ENCODE measurements at places on chromosomes 6 and 20.

GRCh38 chr20:11324990-11325389 lies 592.7 kb upstream of the BTBD3 start:
- DNase-seq = no peak

- DNase-seq = no peak
Measured at GRCh38 chr6:107743311-107743710, 80.8 kb downstream of the SCML4 start.

DNA sequence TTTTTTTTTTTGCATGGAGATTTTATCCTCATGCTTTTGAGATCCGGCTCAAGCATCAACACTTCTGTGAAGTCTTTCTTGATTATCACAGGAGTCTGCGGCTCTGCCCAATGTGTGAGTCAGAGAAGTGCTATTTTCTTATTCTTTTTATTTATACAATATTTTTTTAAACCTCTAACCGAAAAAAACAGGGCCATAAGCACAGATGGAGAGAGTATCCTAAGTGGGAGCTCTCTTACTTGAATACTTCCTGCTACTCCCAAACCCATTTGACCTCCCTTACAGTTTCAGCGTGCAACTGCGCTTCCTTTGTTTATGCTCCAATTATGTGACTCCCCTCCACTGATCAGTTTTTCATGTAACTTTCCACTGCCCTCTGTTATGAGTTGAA lies 8.7 kb upstream of the ATXN1 start:
- DNase-seq = no peak

DNA sequence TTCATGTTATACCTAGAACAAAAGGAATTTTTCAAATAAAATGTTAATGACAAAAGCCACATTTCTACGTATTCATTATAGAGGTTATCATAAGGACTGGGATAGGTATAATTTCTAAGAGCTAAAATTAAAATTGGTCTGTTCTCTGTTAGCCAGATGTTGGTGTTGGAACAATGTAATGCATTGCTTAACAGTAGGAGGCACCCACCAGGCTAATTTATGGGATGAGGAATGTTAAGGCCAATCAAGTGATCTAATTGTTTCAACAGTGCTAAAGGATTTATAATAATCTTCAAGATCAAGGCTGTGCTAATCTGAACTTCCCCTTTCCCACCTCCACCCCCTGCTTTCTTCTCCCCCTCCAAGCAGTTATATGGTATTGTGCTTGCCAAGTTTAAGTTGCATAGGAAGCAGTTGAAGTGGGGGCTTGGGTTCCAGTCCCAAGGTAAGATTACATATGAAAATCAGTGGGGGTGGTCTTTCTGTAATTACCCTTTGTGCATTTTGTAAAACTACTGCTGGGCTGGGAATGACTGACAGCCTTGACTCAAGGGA lies 89.2 kb upstream of the BACH2 start:
- DNase-seq = no peak

DNA sequence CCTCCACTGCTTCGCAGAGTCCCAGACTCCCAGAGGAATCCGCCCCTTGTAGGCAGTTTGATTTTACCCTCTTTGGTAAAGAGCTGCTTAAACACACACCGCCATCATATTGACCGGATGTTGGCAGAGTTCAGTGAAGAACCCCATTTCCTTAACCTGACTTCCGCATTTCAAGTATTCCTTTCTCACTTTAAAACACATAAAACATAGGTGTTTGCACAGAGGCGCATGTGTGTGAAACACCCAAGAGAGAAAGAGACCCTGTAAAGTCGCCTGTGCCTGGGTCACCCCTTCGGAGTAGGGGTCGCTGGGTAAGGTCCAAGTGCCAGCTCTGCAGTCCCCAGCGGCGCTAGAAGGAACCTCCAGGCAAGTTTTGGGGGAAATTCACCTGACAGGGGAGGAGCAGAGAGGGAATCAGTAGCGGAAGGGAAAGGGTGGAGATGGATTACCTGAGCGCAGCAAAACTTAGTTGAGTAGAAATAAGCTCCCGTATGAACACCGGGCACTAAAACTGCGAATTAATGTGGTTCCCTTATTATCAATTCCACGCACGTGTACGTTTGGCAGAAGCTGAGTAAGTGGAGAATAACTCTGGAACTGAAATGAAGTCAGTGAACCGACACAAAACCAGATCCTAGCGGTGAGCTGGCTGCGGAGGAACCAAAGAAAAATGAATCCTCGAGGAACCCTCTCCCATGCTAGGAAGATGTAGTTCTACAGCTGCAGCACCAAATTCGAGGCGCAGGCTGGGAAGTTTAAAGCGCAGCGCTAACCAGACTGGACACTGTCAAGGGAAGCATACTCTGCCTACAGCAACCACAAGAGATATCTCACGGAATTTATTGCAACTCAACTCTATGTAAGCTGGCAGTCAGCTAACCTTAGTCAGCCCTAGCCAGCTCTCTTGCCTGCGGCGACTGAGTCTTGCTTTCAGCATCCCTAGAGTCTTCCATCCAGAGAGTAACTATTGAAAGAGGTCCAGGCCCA lies 3.5 kb upstream of the HTR1B start:
- DNase-seq = no peak

DNA sequence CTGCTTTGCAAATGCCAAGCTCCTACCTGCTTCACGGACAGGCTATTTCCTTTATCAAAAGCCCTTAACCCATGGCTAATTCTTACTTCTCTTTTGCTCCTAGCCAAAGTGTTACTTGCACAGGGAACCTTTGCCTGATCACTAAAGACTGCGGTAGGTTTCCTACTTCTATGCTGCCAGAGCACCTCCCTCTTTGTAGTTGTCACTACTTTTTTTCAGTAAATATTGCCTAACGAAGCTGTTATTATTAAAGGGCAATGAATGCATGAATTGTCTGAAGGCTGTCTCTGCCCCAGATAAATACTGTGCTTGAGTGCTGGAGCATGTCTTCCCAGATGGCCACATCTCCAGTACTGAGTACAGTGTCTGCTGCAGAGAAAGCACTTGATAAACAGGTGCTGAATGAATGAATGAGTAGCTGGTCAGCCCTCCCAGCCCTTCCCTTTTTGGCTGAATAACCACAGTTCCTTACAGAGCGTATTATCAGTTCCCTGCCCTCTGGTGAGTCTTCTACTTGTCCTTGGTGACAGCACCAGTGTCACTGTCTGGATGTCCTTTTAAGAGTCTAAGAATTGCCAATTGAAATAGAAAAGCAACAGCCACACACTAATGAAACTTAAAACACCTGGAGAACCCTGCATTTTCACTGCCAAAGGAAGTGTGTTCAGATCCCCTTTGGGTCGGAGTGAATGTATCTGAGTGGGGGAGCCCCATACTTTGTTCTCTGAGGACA lies 73.6 kb upstream of the TRAF3IP2 start:
- DNase-seq = no peak

DNA sequence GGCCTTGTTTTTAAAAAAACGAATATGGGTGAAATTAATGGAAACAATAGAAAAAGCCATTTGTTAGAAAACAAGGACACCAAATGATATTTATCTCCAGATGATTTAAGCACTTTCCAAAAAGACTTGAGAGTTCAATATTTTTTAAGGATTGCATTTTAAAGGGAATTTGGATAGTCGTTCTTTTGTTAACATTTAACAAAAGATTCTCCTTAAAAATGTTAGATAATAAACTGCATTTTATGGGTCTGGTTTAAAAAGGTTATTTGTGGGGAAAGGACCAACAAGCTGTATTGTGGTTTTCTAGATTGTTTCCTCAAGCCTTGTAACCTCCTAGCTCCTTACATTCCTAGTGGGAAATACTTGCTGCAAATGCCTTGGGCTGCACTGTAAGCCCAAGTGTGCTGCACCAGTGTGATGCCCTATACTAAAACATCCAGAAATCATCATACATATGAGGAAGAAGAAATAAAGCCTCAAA lies 1.5 kb upstream of the PHIP start:
- no peak for DNase-seq

GRCh38 chr20:23368316-23369071 lies 6.5 kb downstream of the GZF1 start:
- DNase-seq = no peak

GRCh38 chr6:7391151-7391550 lies 1.5 kb downstream of the RIOK1 start:
- DNase-seq = no peak

DNA sequence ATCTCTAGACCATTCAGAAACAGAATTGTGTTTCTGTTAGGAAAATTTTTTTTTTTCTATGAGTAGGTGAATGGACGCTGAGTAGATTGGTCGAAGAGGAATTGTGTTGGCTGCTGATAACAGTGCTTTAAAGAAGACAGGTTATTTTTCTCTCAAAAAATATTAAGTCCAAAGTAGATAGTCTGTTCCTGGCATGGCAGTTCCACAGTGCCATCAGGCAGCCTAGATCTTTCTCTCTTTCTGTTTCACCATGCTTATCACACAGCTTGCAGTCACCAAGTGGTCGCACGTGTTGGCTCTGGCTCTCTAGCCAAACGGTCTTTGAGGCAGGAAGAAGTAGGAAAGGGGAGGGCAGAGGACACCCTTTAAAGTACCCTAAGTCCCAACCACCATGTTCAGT lies 22.4 kb upstream of the SERINC3 start:
- DNase-seq = no peak

- DNase-seq = no peak
Measured at GRCh38 chr20:33650753-33651561, 11.2 kb upstream of the C20orf144 start.

DNA sequence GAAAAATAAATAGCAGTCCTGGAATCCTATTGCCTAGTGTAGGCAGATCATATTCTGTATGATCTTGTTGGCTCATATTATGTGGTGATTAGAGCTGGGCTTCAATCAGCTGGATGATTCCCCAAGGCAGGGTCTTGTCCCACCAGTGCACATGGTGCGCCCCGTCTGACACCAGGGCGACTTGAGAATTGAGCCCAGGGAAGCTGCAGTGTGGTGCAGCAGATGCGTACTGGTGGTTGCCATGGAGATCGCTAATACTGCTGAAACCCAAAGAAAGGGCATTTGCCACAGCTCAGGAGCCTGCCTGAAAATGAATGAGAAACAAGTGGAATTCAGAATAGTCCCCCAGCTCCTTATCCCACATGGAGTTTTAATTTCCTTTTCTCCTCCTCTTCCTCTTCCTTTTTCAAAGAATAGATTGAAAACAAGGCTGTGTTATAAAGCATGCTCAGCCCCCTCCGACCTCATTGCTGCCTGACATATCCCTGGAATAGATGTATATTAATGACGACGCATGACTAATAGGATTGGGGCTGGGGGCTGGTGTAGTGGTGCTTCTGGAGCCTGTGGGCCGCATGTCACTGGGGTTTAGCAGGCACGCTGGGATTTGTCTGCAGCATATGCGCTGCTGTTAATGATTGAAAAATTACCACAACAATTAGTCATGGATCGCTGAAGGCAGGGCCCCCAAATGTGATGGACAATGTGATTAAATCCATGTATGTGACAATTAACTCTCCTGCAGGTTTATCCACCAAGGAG lies 210.5 kb downstream of the FARS2 start:
- no peak for DNase-seq

- DNase-seq = no peak
Measured at GRCh38 chr6:36920049-36920448, 34.3 kb downstream of the C6orf89 start.

DNA sequence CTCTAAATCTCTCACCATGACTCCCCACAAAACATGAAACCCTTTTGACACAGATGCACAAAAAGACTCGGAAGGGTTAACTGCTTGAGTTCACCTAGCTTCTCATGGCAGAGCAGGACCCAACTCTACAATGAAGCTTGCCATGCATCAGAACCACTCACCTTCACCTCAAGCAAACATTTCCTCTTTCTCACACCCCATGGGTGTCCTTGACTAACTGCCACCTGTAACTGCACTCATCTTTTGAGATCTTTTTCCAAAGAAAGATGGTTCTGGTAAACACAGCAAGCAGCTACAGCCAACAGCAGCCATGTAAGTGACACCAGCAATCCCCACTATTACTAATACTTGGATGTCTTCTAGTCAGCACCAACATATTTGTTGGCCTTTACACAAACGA lies 76.5 kb downstream of the EFHC1 start:
- DNase-seq = no peak

- DNase-seq = no peak
Measured at GRCh38 chr6:64347411-64347810, 711.8 kb downstream of the PHF3 start.

DNA sequence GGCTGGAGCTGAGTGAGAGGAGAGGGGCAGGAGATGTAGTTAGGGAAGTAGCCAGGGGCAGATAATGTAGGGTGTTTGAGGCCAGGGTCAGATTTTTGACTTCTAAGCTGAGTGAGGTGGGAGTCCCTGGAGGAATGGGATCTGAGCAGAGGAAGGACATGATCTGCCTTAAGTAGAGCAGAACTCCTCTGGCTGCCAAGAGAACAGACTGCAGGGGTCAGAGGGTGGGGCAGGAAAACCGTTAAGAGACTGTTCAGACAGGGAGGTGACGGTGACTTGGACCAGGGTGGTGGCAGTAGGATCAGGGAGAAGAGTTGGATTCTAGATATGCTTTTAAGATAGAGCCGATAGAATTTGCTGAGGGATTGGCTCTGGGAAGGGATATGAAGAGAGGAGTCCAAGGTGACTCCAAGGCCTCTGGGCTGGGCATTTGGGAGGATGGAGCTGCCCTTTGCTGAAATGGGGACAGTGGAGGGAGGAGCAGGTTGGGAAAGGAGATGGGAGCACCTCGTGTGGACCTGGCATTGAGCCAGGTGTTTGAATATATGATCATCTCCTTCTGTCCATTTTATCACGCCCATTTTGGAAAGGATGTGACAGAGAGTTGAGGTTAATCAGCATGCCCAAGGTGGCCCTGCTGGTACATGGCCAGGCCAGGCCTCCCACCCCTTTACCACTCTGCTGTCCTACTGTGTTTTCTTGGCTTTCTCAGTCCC lies 18.8 kb downstream of the EYA2 start:
- no peak for DNase-seq

DNA sequence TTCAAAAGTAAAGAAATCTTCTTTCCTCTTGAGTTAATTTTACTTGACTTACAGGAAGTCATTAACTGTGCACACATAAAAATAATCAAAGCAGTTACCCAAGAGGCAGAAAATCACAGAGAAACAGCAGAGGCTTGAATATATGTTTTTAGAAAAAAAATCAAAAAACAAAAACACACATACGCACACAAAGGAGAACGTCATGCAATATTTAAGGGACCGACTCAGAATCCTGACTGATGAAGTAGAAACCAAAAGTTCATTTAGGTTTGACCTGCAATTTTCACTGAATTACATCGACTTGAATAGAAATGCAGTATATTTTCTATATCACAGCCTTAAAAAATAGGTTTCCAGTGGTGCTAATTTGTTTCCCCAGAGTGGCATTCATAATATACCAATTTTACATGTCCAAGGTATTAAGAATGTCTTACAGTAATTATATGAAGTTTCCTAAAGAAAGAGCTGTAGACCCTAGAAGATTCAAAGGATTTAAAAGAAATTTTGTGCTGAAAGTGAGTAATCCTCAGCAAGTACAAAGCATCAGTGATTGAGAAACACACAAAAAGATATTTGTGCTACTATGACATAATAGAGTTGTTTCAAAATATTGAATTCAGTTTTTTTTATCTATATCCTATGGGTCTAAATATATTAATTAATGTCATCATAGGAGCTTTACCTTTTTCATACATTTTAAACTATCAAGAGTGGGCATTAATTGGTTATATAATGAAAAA lies 358.5 kb upstream of the RUNX2 start:
- DNase-seq = no peak

Measured in activated CD8-positive, alpha-beta memory T cell treated with anti-CD3 and anti-CD28 coated beads for 4 hours (primary cell).